ENCODE measurements at places on chromosomes 5 and 9. TPM values are rescaled to one million over a fixed set of nuclear protein-coding genes. Genes with fewer than 3 reads are reported as not detected.

Gene SPATA9
- 2.2 TPM for polyA plus RNA-seq

- no peaks in the 10 kb centered on the region for H3K4me1 ChIP-seq
- no peak overlapping the region for H3K27ac ChIP-seq
- H3K36me3 ChIP-seq, result no peaks in the 10 kb centered on the region
- no peak overlapping the region for H3K4me3 ChIP-seq
- DNase-seq, result peak; percentile 71
- no peaks in the 10 kb centered on the region for H3K27me3 ChIP-seq
Measured at GRCh38 chr5:94968507-94969095, 316.3 kb downstream of the MCTP1 start.

GRCh38 chr5:114636271-114636670 is 274.4 kb downstream of the KCNN2 start:
- no peaks in the 10 kb centered on the region for H3K36me3 ChIP-seq
- H3K27ac ChIP-seq, result no peak overlapping the region
- H3K4me1 ChIP-seq, result no peaks in the 10 kb centered on the region
- no peak overlapping the region for H3K4me3 ChIP-seq

Gene ZDHHC11
- polyA plus RNA-seq, result 7.8 TPM

Gene BTNL3
- polyA plus RNA-seq, result 0.04 TPM

- no peak for DNase-seq
- no peak overlapping the region for H3K27ac ChIP-seq
- H3K4me1 ChIP-seq, result no peaks in the 10 kb centered on the region
- H3K4me3 ChIP-seq, result no peak overlapping the region
Measured at GRCh38 chr5:160253441-160253840, 24.1 kb downstream of the FABP6 start.

Gene TRIM7
- 10.4 TPM for polyA plus RNA-seq

Gene HTR4
- not detected for polyA plus RNA-seq

DNA sequence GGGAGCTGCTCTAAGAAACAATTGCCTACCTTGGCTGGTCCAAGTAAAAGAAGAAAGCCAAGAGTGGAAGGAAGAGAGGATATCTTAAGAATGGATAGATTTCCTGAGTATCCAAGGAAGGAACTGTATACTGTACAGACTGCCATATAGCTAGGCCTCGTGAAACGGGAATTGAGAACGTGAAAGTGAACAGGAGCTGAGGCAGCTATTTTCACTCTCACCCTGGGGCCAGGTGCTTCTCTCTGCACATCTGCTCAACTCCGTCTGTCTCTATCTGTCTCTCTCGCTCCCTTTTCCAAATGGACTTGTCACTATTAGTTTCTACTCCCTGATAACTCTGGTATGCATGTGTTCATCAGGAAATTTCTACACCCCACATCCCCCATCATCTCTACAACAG is 35.9 kb upstream of the TESK1 start:
- H3K36me3 ChIP-seq, result no peaks in the 10 kb centered on the region
- H3K4me1 ChIP-seq, result peaks cover 26% of the 10 kb centered on the region
- H3K27me3 ChIP-seq, result no peaks in the 10 kb centered on the region
- no peak overlapping the region for H3K27ac ChIP-seq

DNA sequence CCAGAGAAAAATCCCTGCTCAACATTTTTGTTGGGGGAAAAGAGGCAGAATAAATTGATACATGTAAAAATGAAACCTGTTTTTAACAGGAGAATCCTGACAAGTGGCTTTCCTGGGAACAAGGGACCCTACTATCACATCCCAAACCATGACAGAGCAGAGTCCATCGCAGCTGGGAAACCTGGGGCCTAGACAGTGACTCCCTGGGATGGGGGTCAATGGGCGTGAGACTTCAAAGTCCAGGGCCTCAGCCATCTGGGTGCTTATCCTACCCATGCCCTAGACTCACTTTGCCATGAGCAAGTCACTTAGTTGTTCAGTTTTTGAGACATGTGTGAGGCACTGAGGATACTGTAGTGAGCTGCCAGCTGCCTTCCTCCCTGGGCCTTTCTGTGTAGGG is 5.7 kb downstream of the TCOF1 start:
- peaks cover 62% of the 10 kb centered on the region for H3K36me3 ChIP-seq
- no peak overlapping the region for H3K27ac ChIP-seq
- H3K4me1 ChIP-seq, result peaks cover 11% of the 10 kb centered on the region
- H3K4me3 ChIP-seq, result no peak overlapping the region
- DNase-seq, result no peak

Gene ZFAND5
- 127 TPM for polyA plus RNA-seq

DNA sequence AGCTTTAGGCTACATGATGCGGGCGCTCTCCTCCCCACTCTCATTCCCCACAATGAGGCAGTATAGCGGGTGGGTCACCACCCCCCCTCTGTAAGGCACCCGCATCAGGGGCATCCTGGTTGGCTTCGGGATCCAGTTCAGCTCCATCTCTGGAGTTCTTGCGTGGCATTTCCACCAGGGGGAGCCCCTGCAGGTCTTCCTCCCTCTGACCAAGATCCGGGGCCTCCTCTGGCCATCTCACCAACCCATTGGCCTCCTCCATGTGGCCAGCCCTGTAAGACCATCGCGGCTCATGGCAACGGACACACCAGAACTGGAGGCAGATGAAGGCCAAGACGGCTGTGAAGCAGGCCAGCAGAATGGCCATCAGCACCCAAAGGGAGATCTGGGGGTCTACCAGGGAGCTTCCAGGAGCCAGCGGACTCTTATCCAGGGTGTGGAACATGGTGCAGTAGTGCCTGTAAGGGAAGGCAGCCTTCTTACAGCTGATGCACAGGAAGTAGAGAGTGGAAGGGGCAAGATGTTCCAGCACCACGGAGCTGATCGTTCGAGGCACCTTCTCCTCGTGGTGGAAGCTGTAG is 77.0 kb downstream of the CYFIP2 start:
- H3K36me3 ChIP-seq, result no peaks in the 10 kb centered on the region
- no peak overlapping the region for H3K27ac ChIP-seq
- peaks cover 3% of the 10 kb centered on the region for H3K4me1 ChIP-seq

GRCh38 chr5:96141749-96142148 is 180.1 kb upstream of the ELL2 start:
- H3K4me1 ChIP-seq, result no peaks in the 10 kb centered on the region
- no peak overlapping the region for H3K4me3 ChIP-seq
- no peaks in the 10 kb centered on the region for H3K36me3 ChIP-seq
- DNase-seq, result no peak
- no peak overlapping the region for H3K27ac ChIP-seq

Gene TMEM161B
- 13.4 TPM for polyA plus RNA-seq

Gene CLIC3
- 3.1 TPM for polyA plus RNA-seq

DNA sequence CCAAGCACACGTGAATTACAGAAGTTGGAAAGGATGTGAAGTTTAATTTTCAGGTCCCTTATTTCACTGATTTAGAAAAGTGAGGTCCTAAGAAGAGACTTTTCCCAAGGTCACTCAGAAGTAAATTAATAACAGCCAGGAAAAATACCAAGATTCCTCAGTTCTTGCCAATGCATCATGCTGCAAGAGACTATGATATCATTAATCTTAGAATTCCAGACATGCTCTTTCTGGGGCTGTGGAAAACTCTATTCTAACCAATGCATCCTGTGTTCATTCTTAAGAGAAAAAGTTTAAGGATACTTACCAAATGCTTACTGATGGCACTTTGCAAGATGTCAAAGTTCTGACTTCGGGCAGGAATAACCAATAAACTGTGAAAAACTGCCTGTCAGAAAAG is 42.8 kb downstream of the TEX10 start:
- H3K4me1 ChIP-seq, result no peaks in the 10 kb centered on the region
- peaks cover 11% of the 10 kb centered on the region for H3K36me3 ChIP-seq
- H3K27me3 ChIP-seq, result no peaks in the 10 kb centered on the region
- no peak overlapping the region for H3K27ac ChIP-seq
- DNase-seq, result no peak

Gene PITX1
- polyA plus RNA-seq, result 8.7 TPM

- no peak for DNase-seq
- H3K27ac ChIP-seq, result no peak overlapping the region
- H3K36me3 ChIP-seq, result no peaks in the 10 kb centered on the region
- H3K4me1 ChIP-seq, result no peaks in the 10 kb centered on the region
- no peaks in the 10 kb centered on the region for H3K27me3 ChIP-seq
Measured at GRCh38 chr5:168390491-168390890, 95.8 kb upstream of the RARS1 start.

DNA sequence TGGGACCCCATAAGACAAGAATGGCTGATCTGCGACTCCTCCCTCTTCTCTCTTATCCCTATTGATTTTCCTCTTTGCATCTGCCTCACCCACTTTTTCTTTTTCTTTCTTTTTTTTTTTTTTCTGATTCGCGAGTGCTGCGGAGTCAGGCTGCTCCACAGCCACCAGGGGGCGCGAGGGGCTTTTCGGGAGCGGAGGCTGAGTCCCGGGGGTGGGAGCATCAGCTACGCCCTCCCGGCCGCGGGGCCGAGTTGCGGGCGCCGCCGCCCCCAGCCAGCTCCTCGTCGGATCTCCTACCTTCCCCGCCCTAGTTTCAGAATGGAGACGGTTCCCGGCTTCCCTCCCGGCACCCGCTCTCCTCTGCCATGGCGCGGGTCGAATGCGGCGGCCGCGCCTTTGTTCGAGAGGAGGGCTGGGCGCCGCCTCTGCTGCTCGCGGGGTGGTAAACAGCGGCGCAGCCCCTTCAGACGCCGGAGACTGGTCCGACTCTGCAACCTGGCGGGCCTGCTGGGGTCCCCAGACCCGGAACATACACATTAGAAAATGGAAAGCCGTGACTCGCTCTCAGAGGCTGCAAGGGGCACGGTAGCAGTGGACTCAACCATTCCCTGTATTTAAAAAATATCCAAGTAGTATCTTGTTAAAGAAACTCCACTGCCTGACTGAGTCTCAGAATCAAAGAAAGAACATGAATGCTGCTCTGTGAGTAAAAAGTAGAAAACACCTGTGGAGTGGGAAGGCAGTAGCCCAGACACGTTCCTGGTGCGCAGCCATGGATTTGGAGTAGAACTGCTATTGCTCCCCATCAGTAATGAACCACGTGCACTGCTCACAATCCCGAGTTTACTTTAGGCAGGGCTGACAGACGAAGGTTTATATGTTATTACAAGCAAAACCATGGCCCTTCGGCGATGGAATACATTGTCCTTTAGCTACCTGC is 55.7 kb downstream of the DPYSL3 start:
- peaks cover 10% of the 10 kb centered on the region for H3K27me3 ChIP-seq
- H3K27ac ChIP-seq, result peak overlapping the region; percentile 92
- H3K4me1 ChIP-seq, result peaks cover 32% of the 10 kb centered on the region
- peak overlapping the region; percentile 74 for H3K4me3 ChIP-seq
- H3K36me3 ChIP-seq, result no peaks in the 10 kb centered on the region

GRCh38 chr9:113492343-113493202 is 29.0 kb downstream of the RGS3 start:
- H3K4me1 ChIP-seq, result peaks cover 16% of the 10 kb centered on the region
- no peak overlapping the region for H3K4me3 ChIP-seq
- H3K27ac ChIP-seq, result peak overlapping the region; percentile 62
- H3K27me3 ChIP-seq, result no peaks in the 10 kb centered on the region
- peak; percentile 49 for DNase-seq

GRCh38 chr9:91291866-91292265 is 69.9 kb downstream of the AUH start:
- H3K4me3 ChIP-seq, result no peak overlapping the region
- H3K27me3 ChIP-seq, result no peaks in the 10 kb centered on the region
- H3K4me1 ChIP-seq, result no peaks in the 10 kb centered on the region

DNA sequence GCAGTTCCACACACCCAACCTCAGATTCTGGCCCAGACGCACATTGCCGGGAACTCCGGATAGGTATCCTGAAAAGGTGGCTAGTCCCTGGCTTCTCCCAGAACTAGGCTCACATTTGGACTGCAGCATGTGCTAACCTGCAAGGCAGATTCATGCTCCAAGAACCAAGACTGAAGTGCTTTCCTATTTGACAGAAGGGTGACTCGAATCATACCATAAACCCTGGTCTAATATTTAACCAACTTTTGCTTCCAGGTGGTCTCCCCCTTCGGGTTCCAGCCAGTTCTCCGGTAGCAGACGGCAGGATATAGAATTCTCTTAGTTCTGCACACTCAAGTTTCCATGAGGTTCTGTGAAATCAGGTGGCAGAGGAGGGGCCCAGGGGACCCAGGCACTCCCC is 7.6 kb downstream of the PTGES start:
- no peaks in the 10 kb centered on the region for H3K4me1 ChIP-seq
- no peak for DNase-seq
- H3K36me3 ChIP-seq, result no peaks in the 10 kb centered on the region
- H3K4me3 ChIP-seq, result no peak overlapping the region

DNA sequence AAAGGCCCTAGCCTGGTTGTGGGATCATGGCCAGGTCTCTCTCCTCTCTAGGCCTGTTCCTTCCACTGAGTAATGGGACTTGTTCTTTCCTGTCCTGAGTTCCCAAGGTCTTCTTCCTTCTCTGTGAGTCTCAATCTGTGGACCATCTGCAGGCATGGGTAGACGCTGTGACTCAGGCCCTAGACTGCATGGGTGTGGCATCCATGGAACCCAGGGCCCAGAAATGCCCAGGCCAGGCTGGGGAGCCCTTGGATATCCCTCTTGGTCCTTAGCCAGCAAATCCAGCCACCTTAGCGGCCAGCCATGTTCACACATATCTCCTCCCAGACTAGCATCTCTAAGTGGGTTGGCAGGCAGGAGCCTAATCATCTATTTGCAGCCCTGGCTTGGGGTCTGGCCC is 2.3 kb upstream of the ACSL6 start:
- no peak overlapping the region for H3K27ac ChIP-seq
- peaks cover 49% of the 10 kb centered on the region for H3K27me3 ChIP-seq
- no peak overlapping the region for H3K4me3 ChIP-seq
- no peaks in the 10 kb centered on the region for H3K36me3 ChIP-seq
- peaks cover 9% of the 10 kb centered on the region for H3K4me1 ChIP-seq

DNA sequence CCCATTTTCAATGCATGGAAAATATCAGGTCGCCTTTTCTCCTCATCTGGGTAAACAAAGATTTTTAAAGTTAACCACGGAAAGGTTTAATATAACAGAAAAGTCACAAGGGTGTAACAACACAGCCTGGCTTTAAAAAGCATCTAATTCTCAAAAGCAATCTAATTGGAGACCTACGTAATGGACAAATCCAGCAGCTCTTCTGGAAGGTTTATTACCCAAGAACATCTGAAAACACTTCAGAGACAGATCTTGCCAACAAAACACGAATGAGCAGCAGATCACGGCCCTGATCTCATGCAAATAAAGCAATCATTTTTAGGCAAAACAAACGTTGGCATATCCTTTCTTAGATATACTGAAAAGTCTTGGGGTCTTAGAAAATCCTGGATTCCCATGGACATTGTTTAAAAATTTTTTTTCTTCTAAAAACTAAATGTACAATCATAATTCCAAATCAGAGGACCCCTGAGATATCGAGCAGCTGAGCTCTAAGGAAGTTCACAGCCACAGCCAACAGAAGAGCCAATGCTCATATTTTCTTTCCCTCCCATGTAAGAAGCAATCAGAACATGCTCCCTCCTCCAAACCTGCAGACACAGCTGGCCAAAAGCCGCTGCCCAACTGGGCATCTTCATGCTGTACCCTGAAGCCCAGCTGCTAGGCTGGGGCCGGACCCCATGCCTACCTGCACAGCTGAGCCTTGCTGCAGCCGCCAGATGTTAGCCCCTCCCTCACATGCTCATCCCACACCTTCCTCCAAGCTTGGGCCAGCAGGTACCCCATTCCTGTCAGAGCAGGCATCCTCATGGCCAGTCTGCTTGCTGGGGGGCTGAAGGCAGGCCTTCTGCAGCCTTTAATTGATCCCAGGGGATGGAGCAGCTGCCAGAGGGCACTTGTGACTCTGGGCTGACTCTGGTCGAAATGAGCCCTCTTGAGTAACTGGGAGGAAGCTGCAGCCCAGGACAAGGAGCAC is 11.2 kb downstream of the ANKS6 start:
- H3K27ac ChIP-seq, result peak overlapping the region; percentile 60
- peak; percentile 93 for DNase-seq

Gene GRM6
- polyA plus RNA-seq, result 0.62 TPM

Gene FKTN
- 19.7 TPM for polyA plus RNA-seq

Gene IFNE
- not detected for polyA plus RNA-seq

GRCh38 chr9:106639873-106640568 is 222.9 kb upstream of the ZNF462 start:
- no peak overlapping the region for H3K27ac ChIP-seq
- no peaks in the 10 kb centered on the region for H3K36me3 ChIP-seq
- no peaks in the 10 kb centered on the region for H3K4me1 ChIP-seq
- H3K27me3 ChIP-seq, result no peaks in the 10 kb centered on the region
- DNase-seq, result no peak
- H3K4me3 ChIP-seq, result no peak overlapping the region
